AG08396 (cell line): ENCODE measurements at places on chromosomes 2 and 18.

- DNase-seq: peak; percentile 26
These were observed 14.6 kb downstream of the SPOPL start for GRCh38 chr2:138516030-138516704.

- no peak for DNase-seq
These were observed 168.8 kb downstream of the CDCA7 start for GRCh38 chr2:173523497-173523896.

GRCh38 chr18:77822632-77823031 is 573.0 kb downstream of the GALR1 start:
- DNase-seq: no peak

DNA sequence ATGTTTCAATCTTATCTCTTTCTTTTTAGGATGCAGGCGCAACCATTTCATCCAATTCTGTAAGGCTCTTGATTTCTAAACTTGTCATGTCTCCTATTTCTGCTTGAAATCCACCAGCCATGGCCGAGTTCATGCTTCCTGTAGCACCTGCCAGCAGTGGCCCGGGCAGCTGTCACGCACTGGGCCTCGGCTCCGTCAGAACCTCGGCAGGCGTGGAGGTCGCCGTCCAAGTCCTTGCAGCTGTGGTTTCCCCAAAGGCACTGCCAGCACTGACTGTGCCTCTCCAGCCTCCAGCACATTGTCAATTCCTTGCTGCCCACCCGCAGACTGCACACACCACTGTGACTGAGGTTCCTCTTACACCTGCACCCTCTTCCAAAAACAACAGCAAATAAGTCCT is 188.7 kb upstream of the SALL3 start:
- DNase-seq: no peak

DNA sequence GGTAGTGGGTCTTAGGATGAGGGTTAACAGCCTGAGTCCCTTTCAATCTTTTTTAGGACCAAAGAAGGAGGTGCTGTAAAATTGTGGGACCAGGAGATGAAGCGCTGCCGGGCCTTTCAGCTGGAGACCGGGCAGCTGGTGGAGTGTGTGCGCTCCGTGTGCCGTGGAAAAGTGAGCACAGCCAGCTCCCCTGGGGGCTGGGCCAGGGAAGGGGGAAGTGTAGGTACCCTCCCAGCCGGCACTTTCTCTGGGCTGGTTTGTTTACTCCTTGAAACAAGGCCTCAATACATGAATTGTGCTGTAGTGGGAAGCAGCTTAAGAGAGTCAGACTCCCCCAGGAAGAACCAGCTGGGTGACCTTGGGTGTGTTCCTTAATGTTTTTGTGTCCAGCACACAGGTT is 90.1 kb downstream of the RTN4 start:
- DNase-seq: no peak

- DNase-seq: peak; percentile 80
These were observed 117.1 kb upstream of the SERTAD2 start for GRCh38 chr2:64770781-64771334.

DNA sequence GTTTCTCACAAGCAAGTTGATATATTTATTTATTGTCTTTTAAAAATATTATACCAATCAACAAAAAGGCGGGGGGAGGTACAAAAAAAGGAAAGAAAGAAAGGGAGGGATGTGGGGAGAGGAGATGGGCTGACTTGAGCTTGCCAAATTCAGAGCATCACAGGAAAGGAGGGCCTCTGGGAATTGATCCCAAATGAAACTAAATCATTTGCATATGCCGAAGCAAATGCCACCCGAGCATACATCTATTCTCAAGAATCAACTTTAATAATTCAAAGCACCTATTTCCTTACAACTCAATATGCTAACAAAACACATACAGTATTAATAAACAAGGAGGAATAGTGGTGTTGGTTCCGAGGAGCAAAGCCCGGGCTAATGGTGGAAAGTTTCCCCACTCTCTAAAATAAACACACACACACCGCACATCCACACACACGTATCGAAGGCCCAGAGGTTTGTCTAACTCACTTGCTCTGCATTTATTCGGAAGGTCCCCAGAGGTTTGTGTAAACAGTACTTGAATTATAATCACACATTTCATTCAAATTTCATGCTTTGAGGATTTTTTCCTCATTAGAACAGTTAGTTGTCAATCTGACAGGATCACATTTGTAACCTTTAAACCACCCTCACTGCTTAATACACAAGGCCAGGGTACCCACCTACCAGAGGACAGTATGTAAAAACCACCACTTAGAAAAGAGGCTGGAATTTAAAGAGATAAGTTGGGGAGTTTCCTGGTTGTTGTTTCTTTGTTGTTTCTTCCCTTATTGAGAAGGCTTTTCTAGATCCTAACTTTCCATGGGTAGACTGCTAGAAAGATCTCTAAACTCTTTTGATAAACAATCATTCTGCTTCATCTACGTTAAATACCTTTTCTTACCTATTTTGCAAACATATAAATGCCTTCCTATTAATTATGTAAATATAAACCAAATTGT is 264.7 kb downstream of the TCF4 start:
- no peak for DNase-seq

- no peak for DNase-seq
These were observed 218.7 kb downstream of the ARHGAP15 start for GRCh38 chr2:143347901-143348414.

DNA sequence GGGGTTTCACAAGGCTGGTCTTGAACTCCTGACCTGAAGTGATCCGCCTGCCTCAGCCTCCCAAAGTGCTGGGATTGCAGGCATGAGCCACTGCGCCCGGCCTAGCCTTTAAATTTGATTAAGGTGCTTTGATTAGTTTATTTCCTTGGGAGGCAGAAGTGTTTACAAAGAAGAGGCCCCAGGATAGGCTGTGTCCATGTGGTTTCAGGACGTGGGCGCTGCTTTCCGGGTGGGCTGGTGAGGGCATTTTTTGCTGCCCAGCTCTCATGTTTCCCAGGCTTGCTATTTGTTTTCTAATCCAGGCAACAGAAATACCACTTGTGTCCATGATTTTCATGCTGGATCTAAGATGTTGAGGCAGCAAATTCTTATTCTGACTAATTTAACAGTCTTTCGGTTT is 124.2 kb downstream of the SH3RF3 start:
- DNase-seq: no peak

- no peak for DNase-seq
These were observed 10.5 kb downstream of the DOK6 start for GRCh38 chr18:69411199-69411598.

- no peak for DNase-seq
These were observed 68.5 kb upstream of the FAM117B start for GRCh38 chr2:202566286-202566685.
